ENCODE measurements at places on chromosomes 7 and 10.

- no peak for DNase-seq
Observed at GRCh38 chr10:18501629-18502028, 149.8 kb downstream of the NSUN6 start.

- no peak for DNase-seq
Observed at GRCh38 chr7:6346581-6346980, 74.2 kb upstream of the CYTH3 start.

GRCh38 chr10:89283936-89284475 is 17.8 kb upstream of the IFIT2 start:
- DNase-seq: peak; percentile 94

GRCh38 chr10:123966896-123967231 is 75.3 kb upstream of the CPXM2 start:
- DNase-seq: peak; percentile 32

GRCh38 chr10:90424730-90425129 is 433.1 kb downstream of the HTR7 start:
- DNase-seq: no peak

DNA sequence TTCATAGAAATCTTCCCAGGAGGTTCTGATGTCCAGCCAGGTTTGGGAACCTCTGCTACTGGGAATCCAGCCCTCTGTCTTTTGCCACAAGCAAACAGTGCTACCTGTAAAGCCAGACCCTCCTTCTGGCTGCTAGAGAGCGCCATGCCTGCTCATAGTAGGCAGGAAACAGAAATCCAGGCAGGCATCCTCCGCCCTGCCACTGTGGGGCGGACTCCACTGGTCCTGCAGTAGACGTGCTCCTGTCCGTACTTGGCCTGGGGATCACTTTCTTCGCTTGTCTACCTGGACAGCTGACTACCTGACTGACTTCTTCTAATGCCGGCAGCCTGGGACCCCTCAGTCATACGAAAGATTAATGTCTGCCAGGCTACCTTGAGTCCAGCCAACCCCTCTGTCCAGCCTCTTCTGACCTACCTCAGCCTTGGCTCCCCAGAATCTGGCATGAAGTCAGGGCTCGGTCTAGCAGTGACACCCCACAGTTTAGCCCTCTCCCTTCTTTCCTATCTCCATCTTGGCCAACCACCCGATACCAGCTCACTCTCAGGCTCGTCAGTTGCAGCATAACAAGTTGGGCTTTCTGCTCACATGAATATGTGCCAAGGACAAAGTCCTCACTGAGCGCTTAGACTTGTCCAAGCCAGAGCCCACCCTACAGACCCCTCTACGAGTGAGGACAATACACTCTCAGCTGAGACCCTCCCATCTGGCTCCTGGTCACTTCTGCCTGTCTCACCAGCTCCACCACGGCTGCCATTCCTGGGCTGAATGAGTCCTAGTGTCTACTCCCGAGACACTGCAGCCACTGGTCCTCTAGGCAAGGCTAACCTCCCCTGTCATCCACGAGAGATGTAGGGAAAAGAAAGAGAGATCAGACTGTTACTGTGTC is 43.9 kb upstream of the OPALIN start:
- no peak for DNase-seq

DNA sequence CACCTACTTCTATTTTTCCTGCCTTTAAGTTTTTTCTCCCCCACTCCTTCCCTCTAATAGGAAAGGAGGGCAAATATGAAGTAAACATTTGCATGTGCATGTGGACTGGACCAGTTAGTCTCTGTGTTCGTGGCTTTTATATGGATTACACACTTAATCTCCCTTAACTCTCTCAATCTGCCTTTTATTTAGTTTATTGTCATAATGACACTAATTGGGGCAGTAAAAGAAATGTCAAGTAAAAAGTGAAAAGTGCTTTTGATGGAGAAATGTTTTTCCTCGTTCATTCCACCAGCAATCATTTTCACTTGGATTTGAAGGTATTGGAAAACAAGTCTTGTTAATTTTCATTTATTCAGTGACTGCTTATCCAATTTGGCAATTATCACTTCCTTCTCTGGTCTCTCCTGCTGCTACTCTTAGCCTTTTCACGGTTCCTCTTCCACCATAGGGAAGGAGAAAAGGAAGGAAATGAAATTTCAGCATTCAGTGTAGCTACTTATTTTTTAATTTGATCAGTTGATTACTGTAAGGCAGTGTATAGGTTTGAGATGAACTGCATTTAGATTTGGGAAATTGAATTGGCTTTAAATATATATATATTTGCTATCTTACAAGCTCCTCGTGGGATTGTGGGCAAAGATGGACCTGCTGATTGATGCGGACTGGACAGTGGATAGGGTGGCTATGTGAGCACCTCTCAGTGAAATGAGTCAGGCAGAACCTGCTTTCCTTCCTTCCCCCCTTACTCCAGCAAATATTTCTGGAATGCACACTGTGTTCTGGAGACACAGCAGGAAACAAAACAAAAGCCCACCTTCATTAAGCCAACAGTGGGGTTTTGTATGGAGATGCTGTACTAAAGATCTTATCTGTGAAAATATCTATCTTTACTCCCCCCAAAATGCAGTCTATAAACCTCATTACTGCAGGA is 77.5 kb downstream of the LRRC4 start:
- no peak for DNase-seq

GRCh38 chr10:89891006-89891535 is 189.7 kb downstream of the KIF20B start:
- no peak for DNase-seq

DNA sequence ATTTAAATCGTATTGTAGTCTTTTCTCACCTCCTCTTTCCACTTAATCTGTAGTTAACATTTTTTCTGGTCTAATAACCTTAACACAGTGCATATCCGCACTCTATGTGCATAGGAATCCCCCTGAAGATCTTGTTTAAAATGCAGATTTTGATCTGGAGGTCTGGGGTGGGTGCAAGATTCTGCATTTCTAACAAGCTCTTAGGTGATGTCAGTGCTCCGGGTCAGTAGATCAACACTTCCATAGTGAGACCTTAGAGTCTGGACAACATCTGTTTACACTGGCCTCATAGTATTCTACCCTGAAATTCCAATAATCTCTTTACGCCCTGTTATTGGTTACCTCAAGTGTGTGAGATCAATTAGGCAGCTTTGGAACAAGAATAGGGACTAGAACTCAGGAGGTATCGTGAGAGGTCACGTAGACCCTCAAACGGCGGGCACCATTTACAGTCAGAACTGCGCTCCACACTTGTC is 434 bp upstream of the PLEKHA8 start:
- DNase-seq: no peak

DNA sequence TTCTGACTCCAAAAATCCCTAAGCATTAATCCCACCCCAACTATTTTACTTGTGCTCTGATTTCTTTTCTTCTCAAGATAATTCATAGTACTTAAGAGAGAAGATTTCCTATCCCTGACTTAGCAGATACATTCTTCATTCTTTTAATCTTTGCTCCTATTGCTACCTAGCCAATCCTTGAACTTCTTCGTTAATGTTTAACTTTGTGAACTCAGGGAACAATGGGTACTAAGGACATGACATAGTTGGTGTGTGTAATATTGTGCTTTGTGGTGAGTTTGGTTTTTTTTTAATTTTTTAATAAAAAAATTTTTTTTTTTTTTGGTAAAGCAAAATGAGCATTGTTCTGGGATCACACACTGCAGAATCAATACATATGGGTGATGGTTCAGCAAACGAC is 166.2 kb downstream of the CHCHD3 start:
- no peak for DNase-seq

DNA sequence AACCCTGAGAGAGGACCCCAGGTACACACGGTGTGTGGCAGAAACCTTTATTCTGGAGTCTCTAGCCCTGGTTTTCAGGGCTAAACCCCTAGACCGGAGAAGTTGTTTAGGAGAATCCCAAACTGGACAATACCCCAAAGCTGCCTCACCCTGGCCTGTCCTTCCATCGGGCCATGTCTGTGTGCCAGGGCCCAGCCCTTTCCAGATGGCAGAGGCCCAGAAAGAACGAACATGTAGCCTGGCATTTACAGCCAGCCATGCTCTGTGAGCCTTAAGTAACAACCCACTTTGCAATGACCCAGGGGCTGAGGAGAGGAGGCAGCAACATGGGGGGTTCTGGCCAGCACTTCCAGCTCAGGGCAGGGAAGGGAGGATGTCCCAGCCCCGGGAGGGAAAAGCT is 142.1 kb downstream of the NEURL1 start:
- DNase-seq: no peak

DNA sequence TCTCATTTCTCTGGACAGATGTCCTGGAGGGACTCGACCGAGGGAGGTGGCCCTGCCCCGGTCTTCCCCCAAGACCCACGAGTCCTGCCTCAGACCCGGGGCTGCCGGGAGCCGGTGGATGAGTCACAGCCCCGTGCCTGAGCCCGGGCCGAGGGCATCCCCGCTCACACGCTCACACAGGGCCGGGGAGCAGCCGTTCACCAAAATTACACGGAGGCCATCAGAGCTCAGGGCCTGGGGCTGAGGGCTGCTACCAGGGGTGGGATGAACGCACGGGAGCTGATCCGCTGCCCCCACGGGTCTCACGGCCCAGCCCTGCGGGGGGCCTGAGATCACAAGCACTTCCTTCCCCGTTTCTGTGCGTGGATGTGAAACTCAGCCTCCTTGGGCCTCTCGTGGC is 17.5 kb downstream of the FAM20C start:
- DNase-seq: no peak

- no peak for DNase-seq
Observed at GRCh38 chr10:79404690-79405131, 40.7 kb downstream of the ZCCHC24 start.

DNA sequence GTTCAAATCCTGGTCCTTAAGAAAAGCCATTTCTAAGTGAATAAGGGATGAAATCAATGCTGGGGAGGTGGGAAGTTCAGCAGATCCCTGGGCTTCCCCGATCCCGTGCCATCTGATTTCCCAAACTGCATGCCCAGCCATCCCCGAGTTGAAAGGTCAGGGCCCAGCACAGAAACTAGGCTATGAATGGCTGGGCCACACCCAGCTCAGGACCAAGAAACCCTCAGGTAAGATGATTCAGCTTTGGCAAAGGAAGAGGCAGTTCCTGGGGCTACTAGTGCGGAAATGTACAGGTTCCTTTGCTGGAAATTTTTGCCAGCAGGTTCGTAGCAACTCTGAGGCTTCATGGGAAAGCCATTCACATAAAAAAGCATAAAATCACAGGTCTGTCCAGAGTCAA is 182.7 kb downstream of the FAM107B start:
- DNase-seq: no peak
